Cardiac muscle cell (in vitro differentiated cells and primary cell): ENCODE measurements at places on chromosomes 11 and 22.

- DNase-seq = no peak
Observed at GRCh38 chr22:26956371-26956770, 299.0 kb downstream of the MIAT start.

GRCh38 chr11:9206496-9206895, 58.7 kb downstream of the DENND5A start:
- DNase-seq = peak; percentile 79

GRCh38 chr11:30635401-30635989, 49.3 kb upstream of the MPPED2 start:
- DNase-seq = peak; percentile 88

DNA sequence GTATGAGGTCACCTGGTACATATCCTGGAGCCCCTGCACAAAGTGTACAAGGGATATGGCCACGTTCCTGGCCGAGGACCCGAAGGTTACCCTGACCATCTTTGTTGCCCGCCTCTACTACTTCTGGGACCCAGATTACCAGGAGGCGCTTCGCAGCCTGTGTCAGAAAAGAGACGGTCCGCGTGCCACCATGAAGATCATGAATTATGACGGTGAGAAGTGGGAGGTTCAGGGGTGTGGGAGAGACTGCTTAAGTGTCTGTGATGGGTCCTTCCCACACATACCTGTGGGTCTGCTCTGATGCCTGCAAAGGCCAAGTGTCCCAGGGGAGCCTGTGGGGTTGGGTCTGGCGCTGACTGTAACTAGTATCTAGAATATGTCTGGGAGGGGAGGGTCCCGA, 3.9 kb downstream of the APOBEC3G start:
- no peak for DNase-seq

DNA sequence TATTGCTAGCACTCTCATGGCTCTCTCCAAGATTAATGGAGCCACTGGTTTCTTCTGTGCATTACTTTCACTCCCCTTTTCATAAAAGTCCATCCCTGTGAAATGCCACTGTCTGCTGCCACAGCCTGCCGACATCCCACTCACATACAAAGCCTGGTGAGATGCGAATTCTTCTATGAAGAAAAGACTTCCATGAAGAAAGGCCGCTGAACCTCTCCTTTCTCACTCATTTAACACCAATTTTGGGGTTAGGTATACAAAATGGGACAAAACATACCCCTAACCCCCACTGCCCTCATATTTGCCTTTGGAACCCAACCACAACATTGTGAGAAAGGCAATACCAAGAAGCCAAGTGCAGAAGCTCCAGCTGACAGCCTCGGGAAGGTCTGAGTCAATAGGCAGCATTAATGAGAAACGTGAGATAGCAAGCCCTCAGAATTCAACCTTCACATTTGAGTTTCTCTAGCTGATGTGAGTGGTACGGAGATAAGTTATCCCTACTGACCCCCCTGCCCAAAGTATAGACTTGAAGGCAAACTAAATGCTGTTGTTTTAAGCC, 156.4 kb downstream of the ATG16L2 start:
- peak; percentile 35 for DNase-seq

GRCh38 chr11:134445601-134446325, 33.7 kb upstream of the B3GAT1 start:
- no peak for DNase-seq
